Right renal pelvis (tissue), 4 donors: ENCODE measurements at places on chromosomes 13 and 19.

- no peak for DNase-seq
Observed at GRCh38 chr13:46373623-46374022, 13.4 kb downstream of the RUBCNL start.

GRCh38 chr19:55492362-55492944 is 4.2 kb downstream of the SSC5D start:
- no peak for DNase-seq

DNA sequence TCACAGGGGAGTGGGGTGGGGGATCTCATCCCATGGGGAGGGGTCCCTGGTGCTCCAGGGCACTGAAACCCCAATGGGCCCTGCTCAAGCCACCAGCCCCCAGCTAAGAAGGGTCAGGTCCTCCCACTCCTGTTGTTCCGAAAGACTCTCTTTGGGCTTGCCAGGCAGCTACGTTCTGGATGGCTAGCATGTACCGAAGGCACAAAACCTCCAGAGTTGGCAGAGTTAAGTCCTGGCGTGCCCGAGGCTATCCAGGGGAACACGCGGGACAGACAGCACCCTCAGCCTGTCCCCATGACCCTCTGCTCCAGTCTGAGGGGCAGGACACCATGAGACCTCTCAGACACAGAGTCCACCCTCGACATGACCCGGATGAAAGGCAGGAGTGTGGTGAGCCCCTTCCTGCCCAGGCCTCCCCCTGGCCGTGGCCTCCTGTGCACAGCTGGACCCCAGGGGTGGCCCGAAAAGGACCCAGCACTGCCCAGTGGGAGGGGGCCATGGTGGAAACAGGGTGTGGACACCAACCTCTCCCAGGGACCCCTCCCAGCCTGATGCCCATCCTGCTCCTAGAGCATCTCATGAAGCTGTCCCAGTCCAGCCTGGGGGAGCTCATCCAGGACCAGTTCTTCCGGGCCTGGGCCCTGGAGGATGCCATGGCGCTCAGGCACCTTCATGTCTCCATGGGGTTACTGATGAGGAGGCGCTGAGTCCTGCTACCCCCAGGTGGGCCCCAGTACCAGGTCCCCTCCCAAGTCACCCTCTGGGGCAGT is 53.0 kb upstream of the TPM4 start:
- DNase-seq, result no peak

DNA sequence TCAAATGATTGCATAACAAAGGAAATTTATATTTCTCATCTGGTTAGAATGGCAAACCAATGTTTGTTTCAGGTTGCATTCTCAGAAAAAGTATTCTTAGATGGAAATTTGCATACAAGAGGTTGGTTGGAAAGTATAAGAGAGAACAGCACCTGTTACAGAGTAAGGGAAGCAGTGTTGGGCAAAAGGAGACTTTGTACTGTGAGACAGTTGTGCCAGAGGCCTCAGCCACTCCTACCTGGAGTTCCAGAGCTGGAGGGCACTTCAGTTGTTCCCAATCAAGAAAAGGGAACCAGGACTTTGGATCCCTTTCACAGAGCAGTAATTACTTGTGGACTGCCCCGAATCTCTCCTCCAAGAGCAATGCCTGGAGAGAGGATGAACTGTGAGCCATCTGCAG is 81.8 kb downstream of the SPRY2 start:
- no peak for DNase-seq

GRCh38 chr13:111281751-111282311 is 38.6 kb upstream of the TEX29 start:
- no peak for DNase-seq
